Nephron progenitor cell (in vitro differentiated cells): ENCODE measurements at places on chromosomes 6 and 20.

DNA sequence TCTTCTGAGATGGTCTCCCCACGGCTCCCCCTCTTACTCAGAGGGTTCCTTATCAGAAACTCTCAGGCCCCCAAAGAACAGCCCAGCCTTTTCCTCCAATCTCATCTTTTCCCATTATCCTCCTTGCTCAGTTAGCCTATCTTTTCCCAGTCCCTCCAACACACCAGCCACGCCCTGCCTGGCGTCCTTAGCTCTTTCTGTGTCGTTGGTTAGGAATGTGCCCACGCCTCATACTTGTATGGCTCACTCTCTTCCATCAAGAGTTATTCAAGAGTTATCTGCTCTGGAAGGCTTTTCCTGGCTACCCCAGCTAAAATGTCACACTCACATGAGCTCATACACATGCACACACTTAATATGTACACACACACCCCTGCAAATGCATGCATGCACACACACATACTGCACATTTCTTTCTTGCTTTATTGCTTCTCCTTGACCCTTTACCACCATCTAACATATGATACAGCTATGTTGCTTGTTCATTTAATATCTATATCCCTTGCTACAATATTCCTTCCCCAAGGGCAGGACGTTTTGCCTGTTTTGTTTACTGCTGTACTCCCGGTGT lies 37.6 kb downstream of the SLC2A10 start:
- no peak for DNase-seq

- no peak for DNase-seq
Measured at GRCh38 chr6:93621442-93621841, 202.1 kb upstream of the EPHA7 start.

GRCh38 chr20:59743767-59744485 lies 139.6 kb downstream of the PHACTR3 start:
- DNase-seq: no peak

GRCh38 chr6:27260369-27260768 lies 12.9 kb downstream of the PRSS16 start:
- peak; percentile 36 for DNase-seq

DNA sequence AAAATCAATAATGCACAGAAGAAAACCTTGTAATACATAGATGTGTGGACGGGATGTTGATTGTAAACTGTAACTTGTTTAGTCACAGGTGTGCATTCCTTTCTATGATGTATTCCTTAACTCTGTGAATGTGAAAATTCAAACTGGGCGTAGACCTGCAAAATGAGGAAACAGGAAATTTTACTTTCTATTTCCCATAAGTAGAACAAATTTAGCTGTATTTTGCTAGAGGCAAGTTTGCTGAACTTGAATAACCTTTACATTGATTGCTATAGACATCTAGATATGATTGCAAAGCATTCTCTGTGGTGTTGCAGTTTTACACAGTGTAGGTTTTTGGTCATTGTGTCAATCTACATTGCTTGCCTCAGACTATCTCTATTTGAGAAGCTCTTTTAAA lies 368.4 kb upstream of the MAN1A1 start:
- no peak for DNase-seq

DNA sequence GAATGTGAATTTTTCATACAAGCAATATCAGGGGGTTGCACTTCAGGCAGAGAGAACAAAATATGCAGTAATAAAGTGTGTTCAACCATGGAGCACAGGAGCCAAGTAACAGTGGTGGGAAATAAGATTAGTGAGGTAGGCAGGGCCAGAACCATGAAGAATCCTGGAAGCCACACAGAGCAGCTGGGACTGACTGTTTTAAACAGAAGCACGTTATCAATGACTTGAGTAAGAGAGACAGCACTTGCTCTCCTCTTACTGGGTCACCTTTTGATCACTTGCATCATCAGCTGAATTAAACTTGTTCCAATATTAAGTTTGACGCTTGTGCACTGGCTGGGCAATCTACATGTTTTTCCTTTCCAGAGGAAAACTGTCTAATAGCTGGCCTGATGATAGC lies 238.5 kb downstream of the TBX18 start:
- DNase-seq: no peak

DNA sequence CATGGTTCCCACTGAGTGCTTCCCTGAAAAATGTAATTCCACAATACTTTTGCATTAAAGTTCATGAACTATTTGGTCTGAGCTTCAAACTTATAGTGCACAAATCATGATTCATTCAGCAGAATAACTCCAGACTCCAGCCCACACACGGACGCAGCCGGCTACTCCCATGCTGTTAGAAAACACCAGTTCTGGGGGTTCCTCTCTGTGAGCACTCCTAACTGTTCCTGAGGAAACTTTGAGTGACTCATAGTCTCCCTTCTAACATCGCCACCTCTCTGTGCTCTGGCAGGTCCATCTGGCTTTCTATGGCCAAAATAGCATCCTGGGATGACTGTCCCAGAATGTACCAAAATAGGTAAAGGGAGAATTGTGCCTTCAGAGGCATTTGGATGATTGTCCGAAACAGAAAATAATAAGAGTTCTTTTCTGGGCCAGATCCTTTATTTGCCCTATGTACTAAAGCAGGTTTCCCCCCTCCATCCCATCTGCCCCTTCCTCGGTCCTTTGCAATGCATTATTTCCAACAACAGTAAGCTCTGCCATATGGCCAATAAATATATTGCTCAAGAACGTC lies 32.3 kb upstream of the LY86 start:
- DNase-seq: no peak

GRCh38 chr20:3843490-3843889 lies 3.1 kb upstream of the MAVS start:
- no peak for DNase-seq

- DNase-seq: no peak
Measured at GRCh38 chr6:104566411-104566810, 293.3 kb downstream of the HACE1 start.

DNA sequence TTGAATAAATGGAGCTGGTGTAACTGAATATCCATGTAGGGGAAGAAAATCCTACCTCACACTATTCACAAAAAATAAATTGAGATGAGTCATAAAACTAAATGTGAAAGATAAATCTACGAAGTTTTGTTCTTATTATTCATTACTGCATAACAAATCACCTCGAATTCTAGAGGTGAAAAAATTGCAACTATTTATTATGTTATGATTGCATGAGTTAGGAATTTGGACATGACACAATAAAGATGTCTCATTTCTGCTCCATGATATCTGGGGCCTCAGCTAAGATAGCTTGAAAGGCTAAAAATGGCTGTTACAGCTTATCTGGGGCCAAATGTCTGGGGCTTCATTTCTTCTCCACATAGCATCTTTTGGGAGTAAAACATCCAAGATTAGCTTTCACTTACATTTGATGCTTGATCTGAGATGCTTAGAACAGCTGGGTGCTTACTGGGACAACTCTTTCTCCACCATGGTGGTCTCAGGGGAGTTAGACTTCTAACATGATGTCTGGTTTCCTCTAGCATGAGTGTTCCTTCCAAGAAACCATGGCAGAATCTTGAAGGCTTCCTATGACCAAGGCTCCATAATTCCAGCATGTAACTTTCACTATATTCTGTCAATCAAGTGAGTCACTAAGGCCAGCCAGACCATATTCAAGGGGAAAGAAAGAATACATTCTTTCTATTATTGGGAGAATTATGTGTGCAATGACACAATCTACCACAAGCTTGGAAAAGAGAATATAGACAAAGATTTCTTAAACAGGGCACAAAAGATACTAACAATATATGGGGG lies 30.1 kb downstream of the OR2B6 start:
- no peak for DNase-seq
